ENCODE measurements at places on chromosomes 13 and 19.

DNA sequence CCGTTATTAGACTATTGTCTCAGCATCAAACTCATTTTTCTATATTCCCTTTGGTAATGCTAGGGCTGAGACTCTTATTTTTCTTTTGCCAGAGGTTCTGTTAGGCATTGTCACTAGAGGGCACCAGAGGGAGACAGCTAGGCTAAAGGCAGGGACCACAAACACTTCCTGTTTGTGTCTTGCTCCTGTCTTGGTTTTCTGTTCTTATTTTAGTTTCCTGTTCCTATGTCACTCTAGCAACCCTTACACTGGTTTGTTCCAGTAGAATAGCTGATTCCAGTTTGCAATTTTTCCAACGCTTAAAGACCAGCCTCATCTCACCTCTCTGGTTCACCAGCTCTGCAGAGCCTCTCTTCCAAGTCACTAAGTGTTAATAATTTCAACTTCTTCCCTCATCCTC, 772.0 kb downstream of the DIAPH3 start:
- DNase-seq = peak; percentile 78

DNA sequence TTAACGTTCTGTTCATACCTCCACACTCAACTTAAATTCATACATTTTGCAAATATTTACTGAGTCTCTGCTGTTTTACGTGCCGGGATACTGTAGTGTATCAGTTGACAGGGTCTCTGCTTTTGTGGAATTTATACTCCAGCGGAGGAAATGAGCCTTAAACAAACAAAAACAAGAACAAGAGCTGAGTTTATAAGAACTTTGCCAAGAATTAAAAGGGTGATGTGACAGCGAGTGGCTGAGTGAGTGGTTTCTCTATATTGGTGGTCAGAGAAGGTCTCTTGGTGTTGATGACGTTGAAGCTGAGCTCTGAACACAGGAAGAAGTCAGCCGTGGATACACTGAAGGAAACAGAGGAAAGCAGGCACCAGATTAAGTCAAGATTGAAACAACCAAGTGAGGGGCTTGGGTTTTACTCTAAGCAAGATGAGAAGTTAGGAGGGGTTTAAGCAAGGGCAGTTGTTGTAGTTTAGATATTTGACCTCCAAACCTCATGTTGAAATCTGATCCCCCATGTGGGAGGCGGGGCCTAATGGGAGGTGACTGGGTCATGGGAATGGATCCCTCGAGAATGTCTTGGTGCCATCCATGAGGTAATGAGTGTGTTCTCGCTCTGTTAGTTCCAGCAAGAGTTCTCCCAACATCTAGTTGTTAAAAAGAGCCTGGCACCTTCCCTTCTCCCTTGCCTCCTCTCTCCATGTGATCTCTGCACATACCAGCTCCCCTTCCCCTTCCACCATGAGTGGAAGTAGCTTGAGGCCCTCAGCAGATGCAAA, 248.3 kb downstream of the DCLK1 start:
- DNase-seq = no peak

DNA sequence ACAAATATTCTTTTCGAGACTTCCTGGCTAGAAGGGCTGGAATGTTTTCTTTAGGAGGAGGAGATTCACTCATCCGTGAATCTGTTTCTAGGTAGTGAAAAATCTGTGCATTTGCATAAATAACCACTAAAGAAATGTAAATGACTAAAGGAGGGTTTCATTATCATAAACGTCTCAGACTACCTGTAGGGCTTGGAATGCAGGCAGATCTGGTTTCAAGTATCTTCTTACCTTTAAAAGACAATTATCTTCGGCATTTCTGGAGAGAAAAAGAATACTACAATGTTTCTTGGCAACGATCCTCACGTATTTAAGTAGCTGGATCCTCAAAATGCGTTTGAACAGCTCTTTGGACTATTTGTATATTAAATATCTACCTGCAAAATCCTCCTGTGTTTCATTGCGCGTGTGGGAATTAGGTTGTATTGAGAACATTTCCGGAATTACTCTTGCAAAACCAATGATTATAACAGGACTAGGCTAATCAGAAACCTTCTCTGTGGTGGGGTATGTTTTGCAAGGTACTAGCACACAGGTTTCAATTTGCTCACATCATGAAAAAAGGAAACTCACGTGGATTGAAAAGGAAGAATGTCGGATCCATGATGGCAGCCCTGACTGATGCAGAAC, 291.1 kb upstream of the ARGLU1 start:
- no peak for DNase-seq

DNA sequence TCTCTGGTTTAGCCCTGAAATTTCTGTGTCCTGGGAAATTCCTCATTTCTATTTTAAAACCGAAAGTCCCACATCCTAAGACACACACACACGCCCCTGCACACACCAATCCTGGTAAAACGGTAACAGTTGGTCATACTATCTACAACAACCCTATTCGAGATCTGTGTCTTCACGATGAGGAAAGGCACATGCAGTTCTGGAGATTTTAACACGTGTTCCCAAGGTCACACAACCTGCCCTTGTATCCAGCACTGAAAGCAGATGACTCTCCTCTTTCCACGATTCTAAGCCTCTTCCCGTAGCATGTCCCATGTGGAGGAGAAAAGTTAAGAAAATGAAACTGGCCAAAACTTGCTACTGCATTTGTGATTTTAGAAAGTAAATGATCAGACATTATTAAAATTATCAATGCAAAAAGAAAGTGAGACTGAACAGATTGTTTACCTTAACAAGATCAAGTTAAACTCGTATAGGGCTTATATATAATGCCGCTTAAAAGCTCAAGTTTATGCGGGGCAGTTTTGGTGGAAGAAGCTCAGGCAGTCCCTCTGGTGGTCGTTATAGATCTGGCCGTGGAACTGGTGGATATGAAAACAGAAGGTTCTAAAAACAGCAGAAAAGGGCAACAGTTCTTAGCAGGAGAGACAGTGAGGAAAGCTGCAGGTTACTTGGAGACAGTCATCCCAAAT, 32.7 kb downstream of the VSTM1 start:
- DNase-seq = no peak

DNA sequence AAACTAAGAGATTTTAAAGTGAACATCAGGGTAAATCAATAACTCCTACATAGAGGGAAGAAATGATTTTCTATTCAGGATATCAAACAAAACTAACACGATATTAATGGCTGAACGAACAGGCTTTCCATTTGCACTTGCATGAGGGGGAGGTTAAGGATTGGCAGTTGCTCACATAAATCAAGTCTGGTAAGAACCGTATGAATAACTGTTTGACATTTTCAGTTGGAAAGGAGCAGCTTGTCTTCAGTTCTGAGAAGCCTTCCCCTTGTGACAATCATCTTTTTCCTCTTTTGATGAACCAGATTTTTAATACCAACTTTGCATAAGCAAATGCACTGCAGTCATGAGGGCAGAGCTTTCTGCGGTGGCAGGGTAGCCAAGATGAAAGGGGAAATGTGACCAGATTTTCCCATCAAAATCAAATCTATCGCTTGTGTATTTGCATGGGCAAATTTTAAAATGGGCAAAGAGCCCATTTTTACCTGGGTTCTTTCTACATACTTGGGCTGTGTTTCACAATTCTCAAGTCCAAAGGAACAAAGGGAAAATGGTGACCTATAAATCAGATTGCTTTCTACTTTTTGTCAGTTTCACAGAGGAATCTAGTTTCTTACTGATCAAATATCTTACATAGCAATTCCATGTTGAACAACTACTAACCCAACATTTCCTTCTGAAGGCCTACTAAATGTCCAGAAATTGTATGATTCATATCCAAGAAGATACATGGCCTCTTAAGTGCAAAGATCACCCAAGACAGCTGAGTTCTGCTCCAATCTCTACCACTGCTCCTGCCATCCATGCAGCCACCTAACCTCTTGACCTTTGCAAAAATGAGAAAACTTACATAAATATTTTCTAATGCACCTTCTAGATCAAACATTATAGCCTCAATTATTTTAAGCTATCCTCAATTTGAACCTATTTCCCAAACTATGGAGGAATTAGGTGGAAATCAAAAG, 249.6 kb downstream of the OXGR1 start:
- no peak for DNase-seq

DNA sequence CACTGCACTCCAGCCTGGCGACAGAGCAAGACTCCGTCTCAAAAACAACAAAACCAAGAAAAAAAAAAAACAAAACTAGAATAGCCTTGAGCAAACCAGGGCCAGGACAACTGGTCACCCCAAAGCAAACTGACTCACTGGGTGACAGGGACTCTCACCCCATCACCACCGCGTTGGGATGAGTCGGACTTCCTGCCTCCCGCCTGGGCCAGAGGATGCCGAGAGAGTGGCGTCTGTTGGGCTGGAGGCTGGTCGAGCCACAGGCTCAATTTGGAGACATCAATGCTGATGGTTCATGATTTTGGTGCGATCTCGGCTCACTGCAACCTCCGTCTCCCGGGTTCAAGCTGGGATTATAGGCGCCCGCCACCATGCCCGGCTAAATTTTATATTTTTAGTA, 11.6 kb downstream of the TMPRSS9 start:
- no peak for DNase-seq

GRCh38 chr13:59963383-59963782, 200.3 kb downstream of the DIAPH3 start:
- DNase-seq = no peak
